ENCODE measurements at places on chromosomes 5 and 9. TPM values are rescaled to one million over a fixed set of nuclear protein-coding genes. Genes with fewer than 3 reads are reported as not detected.
A peak's percentile ranks its signal among the peaks of the same experiment; 100 is the strongest.

- no peak for DNase-seq
These were observed 8.9 kb upstream of the ZNF454 start for GRCh38 chr5:178931846-178932760.

DNA sequence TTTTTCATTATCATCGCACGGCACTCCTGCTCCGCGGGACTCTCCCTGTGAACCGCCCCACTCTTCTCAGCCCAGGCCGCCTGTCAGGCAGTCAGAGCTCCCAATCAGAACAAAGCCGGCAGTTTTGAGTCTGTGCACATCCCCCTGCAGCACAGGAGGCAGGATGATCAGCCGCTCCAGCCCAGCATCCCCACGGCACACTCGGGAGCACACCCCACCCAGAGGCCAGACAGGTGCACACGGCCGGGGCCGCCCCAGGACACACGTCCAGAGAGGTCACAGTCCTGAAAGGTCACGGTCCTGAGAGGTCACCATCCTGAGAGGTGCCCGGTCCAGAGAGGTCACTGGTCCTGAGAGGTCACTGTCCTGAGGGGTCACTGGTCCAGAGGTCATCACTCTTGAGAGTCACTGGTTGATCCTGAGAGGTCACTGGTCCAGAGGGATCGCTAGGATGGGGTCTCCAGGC is 8.4 kb downstream of the TPPP start:
- no peak for DNase-seq

GOLGA2 gene
- total RNA-seq: 87.3 TPM

- peak; percentile 41 for DNase-seq
These were observed 10.4 kb downstream of the ZNF618 start for GRCh38 chr9:113886466-113886865.

PDE6A gene
- total RNA-seq: not detected

DNA sequence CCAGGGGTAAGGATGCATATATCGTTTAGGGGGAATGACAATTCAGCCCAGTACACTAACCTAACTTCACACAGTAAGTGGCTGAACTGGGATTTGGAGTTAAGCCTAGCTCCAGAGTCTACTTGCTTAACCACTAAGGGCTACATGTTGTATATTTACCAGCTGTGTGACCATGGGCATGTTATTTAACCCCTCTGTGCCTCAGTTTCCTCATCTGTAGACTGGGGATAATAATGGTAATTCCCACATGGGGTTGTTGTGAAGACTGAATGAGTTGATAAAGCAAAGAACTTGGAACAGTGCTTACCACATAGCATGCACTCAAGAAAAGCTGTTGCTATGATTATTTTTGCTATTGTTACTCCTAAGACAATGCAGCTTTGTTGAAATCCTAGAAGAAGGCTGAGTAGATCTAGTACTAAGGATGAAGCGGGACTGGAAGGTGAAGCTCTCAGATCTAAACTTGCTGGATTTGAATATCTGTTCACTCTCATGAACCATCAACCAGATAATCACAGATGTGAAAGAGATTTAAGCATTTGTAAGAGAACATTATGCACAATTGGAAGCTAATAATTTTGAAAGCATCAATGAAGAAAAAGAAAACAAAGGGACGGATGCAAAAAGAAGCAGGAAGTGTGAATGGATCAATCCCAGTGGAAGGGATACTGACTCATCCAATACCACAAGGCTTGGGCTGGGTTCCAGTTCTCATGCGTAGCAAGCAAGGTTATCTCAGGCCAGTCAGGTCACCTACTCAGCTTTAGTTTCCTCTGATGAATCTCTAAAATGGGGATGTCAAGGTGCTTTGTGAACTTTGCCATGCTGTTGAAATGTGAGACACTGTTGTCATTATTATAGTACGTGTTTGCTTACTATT is 78.5 kb upstream of the TBC1D2 start:
- no peak for DNase-seq

DNA sequence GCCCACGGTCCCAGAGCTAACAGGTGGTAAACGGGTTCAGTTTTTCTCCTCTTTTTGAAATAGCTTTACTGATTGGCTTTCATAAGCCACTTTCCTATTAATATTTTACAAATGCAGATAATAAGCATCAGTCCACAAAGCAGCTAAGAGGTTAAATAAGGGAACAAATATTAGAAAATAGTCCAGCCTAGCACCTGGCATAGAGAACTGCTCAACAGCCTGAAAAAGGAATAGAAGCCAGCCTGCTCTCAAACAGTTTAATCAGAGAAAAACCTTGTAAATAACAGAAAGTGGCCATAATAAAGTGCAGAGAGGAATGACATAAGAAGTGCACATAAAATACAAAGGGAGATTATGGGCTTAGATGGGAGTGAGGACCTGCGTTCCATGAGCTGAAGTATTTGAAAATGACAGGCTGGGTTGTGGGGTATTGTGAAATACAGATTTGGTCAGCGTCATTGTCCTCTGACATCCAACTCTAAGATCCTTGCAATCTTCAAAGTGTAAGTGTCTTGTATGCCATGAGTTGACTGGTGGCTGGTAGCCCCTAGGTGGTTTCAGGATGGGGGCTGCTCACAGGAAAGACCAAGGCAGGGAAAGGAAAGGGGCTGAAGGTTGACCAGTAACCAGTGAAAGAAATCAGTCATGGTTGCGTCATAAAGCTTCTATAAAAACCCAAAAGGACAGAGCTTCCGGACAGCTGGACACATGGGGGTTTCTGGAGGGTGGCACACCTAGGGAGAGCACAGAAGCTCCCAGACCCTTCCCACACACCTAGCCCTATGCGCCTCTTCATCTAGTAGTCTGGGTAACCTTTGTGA is 32.4 kb downstream of the MYO10 start:
- no peak for DNase-seq

IRGM gene
- 1.6 TPM for total RNA-seq

DNA sequence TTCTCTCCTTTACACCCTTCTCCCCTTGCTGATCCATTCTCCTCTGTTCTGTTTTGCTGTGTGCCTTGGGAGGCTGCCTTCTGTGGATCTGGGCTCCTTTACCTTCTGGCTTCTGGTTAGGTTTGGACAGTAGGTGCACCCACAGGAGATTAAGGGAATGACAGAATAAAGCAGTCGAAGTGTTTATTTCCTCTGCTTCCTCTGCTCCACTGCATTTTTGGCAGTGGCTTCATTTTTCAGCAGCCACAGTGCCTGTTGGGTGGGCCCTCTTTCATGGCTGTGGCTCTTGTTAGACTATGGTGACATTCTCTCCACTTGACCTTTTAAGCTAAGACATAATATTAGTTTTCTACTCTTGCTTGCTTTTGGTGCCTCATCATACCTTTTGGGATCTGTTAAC is 144.1 kb downstream of the CCDC171 start:
- no peak for DNase-seq

GRCh38 chr5:74413403-74414048 is 227.0 kb downstream of the ENC1 start:
- DNase-seq: no peak

DNA sequence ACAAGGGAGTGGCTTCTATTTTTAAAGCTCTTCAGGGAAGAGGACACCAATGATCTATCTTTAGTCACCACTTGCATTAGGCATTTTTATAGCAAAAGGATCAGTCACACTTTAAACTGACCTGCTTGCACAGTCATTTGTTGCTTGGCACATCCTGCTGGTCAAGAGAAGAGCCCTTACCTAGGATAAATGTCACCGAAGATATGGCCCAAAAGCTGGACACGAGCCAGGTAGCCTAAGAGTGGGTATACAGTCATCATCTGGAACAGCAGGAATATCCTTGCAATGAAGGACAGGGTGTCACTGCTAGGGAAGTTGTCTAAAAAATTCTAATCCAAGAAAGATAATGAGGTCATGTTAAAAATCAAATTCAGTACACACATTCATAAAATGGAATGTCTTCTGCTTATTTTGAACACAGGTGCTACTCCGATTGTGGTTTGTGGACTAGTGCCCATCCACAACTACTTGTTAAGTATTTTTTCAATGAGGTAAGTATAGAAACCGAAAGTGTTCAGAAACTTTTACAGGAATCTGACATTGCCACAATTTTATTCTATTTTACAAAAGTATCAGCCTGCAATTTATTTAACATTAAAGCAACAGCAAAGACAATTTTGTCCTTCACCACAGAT is 78.4 kb downstream of the SLC38A9 start:
- DNase-seq: no peak

DNA sequence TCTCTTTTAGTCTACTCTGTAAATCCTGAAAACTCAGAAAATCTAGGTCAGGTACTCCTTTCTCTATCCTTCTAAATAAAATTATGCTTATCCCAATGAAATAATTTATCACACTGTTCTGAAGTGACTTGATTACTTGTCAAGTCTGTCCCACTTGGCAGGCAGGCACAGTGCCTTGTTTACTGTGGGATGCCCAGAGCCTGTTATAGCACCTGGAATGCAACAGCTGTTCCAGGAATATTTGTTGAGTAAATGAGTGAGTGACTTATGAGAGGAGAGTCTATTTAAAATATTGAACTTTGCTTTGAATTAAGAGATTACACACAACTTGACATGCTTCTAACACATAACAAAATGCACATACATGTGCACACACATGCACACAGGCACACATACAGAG is 130.0 kb downstream of the MPDZ start:
- DNase-seq: no peak

DNA sequence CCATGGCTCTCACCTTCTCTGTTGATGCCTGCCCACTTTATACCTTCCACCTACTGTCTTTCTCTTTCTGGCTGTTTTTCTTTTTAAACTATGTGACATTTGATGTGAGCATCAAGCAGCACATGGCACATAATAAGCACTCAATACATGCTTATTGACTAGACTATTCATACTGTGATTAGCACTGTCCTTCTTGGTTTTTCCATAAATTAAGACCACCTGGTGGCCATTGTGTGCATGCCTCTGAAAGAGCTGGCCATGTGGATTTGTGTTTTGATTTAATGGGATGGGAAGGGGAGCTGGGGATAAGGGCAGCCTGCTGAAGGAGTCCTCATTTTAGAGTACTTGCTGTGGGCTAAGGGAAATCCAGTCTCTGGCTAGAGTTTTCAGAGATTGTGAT is 79.4 kb downstream of the ARHGEF28 start:
- DNase-seq: no peak

- DNase-seq: no peak
These were observed 103.8 kb downstream of the ANKRD55 start for GRCh38 chr5:56129288-56129687.

GRCh38 chr5:170693701-170694100 is 89.8 kb upstream of the GABRP start:
- DNase-seq: no peak

GRCh38 chr5:134085411-134085810 is 29.1 kb upstream of the TCF7 start:
- no peak for DNase-seq
